ENCODE measurements at places on chromosomes 4 and X.

GRCh38 chr4:100113732-100114131 lies 76.5 kb downstream of the DDIT4L start:
- no peak for DNase-seq

GRCh38 chrX:70001269-70001668 lies 48.5 kb downstream of the AWAT2 start:
- no peak for DNase-seq

GRCh38 chrX:104105330-104106262 lies 6.7 kb upstream of the ZCCHC18 start:
- no peak for DNase-seq

- no peak for DNase-seq
Measured at GRCh38 chr4:11602606-11603340, 174.1 kb upstream of the HS3ST1 start.

- DNase-seq: no peak
Measured at GRCh38 chr4:139210486-139210885, 33.5 kb upstream of the ELF2 start.

- no peak for DNase-seq
Measured at GRCh38 chr4:61162116-61162515, 38.0 kb upstream of the ADGRL3 start.

GRCh38 chrX:13051529-13052172 lies 7.2 kb upstream of the FAM9C start:
- no peak for DNase-seq

DNA sequence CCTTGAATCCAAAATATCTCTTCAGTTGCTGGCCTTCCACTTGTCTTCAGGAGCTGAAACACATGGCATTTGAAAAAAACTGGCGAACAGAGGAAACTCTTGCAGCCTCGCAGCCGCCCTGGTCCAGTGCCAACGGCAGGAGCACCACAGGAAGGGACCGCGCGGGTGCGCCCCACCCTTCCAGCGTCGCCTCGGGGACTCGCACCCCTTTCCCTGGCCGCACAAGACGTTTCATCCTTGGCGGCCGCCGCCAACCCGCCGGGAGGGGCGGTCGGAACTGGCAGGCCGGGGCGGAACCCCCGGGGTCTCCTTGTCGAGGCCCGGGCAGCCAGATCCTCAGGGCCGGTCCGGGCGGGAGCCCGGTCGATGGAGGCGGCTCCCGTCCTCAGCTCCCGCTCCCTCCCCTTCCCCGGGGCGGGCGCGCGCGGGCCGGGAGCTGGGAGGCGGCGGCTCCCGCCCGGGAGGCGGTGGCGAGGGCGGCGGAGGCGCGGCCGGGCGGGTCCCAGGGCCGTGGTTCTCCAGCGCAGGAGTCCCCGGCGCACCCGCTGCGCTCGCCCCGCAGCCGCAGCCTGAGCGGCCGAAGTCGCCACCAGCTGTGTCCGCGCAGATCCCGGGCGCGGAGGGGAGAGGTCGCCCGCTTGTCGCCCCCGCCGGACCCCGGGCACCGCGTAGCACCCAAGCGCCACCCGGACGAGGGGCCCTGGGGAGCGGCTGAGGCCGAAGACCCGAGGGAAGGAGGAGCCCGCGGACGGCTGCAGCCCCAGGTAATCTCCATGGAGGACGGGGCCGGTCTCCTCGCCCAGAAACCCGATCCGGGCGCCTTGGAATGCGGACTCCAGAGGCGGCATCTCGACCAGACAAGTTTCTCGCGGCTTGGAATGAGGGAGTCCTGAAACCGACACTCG lies 886 bp upstream of the NDST3 start:
- DNase-seq: peak; percentile 77

- no peak for DNase-seq
Measured at GRCh38 chr4:121098266-121098665, 25.9 kb upstream of the NDNF start.

DNA sequence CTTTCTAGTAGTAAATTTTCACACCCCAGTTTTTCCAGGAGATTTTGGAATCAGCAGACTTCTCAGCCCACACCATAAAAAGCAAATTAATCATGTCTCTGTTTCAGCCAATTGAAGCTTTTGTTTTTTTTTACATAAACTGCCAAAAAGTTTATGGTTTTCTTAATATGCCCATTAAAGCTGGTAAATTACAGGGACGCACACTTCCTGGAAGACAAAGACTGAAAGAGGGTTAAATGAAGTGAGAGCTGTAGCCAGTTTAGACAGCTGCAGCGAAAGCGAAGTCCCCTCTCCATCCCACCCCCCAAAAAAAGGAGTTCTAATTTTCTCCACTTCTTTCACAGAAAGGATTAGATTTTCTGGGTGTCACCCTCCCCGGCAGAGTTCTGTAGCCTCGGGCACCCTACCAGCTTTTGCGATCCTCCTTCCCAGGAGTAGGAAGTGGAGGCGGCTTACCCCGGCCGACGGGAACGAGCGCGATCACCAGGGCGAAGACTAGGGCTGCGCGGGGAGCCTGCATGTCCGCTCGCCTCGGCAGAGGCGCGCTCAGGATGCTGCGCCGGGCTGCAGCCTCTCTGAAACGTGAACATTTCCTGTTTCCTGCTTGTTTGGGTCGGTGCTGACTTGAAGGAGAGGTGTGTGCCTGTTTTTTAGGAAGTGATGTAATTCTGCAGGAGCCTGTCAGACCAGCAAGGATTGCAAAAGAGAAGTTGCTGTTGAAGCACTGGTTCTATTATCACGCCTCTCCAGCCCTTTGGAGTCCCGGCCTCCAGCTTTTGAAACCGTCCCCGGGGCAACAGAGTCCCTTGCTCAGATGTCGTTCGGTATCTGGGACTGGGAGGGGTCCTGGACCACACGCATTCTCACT lies at the start of gene TMEM154:
Gene TMEM154, minus strand, starts transcription at position 584 of the 868 bp plus-strand sequence. Its CDS starts 64 bp downstream, at position 520.
- DNase-seq: peak; percentile 46

- DNase-seq: no peak
Measured at GRCh38 chr4:25865586-25865985, 2.8 kb upstream of the SEL1L3 start.

- DNase-seq: no peak
Measured at GRCh38 chrX:11836284-11836683, 78.2 kb downstream of the MSL3 start.

DNA sequence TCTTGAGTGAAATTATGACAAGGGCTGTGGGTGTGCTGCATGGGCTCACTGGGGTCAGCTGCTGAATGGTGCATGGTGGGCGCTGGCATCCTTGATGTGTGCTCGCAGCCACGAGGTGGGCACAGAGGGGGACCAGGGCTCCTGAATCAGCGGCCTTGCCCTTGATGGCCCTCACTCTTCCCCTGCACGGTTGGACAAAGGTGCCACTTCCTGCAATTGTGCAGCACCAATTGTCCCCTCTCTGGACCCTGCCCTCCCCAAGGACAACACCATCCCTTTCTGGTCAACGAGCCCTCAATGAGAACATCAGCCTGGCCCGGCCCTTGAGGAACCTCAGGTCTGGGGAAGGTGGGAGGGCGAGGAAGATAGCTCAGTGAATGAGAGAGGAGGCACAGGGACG lies 16.1 kb downstream of the ABLIM2 start:
- no peak for DNase-seq
